RPMI7951 (cell line): ENCODE measurements at places on chromosomes 1 and 21. TPM values are rescaled to one million over a fixed set of nuclear protein-coding genes. Genes with fewer than 3 reads are reported as not detected.

- no peak for DNase-seq
Measured at GRCh38 chr21:42302794-42303193, 12.4 kb downstream of the TFF3 start.

- peak; percentile 10 for DNase-seq
Measured at GRCh38 chr1:25486602-25487001, 55.9 kb downstream of the MACO1 start.

- peak; percentile 57 for DNase-seq
Measured at GRCh38 chr1:244046907-244047611, 4.0 kb upstream of the ZBTB18 start.

Gene FLG2
- not detected in 2 replicates for total RNA-seq

DNA sequence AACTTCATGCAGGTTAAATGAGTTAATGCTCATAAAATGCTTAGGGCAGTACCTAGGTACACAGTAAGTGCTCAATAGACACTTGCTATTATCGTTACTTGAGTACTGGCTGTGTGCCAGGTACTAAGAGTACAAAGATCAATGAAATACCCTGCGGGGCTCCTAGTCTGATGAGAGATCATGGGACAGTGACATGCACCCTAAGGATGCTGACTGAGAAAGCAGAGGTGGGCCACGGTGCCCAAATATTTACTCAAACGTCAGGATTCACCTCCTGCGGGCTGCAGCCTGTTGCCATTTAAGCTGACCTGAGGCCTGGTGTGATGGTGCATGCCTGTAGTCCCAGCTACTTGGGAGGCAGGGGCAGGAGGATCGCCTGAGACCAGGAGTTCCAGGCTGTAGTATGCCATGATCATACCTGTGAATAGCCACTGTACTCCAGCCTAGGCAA lies 19.8 kb upstream of the LUZP1 start:
- DNase-seq, result no peak

DNA sequence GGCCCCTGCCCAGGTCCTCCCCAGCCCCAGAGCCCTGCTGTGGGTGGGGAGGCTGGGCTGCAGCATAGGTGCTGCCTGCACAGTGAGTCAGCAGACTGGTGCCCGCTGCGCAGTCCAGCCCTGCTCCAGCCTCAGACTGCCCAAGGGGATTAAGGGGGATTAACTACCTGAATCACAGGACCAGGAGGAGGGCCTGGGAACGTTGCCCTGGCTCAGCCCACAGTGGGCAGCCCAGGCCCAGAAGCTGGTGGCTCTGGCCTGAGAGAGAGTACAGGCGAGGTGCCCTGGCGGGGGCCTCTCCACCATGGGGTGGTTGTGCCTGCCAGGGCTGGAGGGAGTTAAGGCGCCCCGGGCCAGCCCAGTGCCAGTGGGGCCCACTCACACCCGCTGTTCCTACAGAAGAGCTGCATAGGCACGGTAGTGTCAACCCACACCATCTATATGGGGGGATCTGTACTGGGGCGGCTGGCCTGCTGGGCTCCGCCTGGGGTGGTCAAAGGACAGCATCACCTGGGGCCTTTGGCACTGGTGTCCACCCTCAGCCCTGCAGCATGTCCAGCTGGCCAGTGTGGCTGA lies 2.3 kb downstream of the OBSCN start:
- DNase-seq, result no peak

GRCh38 chr21:18350216-18350615 lies 53.4 kb downstream of the TMPRSS15 start:
- DNase-seq, result peak; percentile 38

Gene MORN1
- total RNA-seq, result 7.1 and 8.3 TPM in 2 replicates

- DNase-seq, result no peak
Measured at GRCh38 chr1:196181594-196181878, 426.7 kb downstream of the KCNT2 start.

DNA sequence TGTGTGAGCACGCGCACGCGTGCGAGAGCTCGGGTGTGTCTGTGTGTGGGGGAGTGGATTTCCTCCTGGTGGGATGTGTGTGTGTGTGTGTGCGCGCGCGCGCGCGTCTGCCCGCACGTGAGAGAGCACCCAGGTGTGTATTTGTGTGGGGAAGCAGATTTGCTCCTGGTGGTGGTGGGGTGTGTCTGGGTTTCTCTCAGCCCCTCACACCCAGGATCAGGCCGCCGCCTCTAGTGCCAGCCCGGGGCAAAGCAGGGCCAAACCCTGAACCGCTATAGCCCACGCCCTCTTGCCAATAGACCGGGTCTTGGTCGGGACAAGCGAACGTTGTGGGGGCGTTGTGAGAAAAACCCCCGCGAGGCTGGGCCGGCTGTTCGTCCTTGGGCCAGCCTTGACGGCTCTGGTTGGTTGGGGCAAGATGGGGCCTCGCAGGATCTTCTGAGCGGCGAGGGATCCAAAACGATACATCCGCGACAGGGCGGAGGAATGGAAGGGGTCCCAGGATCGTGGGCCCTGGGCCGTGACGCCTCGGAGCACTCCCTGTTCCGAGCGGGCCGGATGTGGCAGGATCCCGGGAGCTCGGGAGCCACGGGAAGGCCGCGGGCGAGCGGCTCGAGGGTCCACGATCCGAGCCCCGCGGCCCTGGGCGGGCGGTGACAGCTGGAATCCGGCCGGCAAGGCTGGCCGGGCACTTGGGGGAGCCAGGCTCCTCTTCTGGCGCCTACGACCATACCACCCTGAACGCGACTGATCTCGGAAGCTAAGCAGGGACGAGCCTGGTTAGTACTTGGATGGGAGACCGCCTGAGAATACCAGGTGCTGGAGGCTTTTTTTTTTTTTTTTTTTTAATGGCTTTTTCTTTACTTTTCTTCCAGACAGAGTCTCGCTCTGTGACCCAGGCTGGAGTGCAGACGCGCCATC lies 68.2 kb downstream of the RNF187 start:
- peak; percentile 54 for DNase-seq
